ENCODE measurements at places on chromosomes 3 and 15.

GRCh38 chr3:194178669-194179068, 42.7 kb downstream of the HES1 start:
- no peak for DNase-seq

GRCh38 chr3:193439423-193439822, 60.9 kb upstream of the ATP13A5 start:
- DNase-seq, result no peak

DNA sequence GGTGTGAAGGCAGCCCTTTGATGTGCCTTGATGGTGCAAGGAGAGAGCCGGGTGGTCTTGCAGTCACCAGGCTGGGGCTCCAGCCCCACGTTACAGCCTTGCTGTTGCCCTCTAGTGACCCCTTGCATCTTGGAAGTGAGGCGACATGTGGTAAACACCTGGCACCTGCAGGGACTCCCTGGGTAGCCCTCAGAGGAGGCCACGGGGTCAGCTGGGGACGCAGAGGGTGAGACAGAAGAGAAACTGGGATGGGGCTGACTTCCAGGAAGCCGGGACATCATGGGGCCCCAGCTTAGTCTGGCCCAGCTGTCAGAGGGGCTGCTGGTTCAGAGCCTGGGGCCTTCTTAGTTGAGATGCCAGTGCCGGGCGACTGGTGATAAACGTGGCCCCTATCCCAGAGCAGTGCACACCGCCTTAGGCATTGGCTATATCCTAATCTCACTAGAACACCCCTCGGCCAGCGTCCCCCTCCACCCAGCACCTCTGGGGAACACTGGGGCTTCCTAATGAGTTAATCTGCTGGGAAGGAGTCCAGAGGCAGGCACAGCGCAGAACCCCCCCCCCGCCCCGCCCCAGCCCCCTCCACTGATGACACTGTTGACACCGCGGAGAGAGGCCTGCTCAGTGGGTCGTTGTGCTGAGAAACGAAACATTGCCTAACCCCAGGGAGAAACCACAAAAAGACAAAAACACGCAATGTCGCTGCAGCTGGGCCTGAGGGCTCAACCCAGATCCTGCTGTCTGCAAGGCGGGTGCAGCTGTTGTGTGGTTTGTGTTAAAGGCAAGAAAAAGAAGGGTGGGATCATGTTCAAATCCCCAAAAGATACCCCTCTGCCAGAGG, 60.5 kb upstream of the KLF13 start:
- DNase-seq, result no peak

GRCh38 chr3:46013316-46014094, 13.8 kb downstream of the XCR1 start:
- DNase-seq, result no peak

DNA sequence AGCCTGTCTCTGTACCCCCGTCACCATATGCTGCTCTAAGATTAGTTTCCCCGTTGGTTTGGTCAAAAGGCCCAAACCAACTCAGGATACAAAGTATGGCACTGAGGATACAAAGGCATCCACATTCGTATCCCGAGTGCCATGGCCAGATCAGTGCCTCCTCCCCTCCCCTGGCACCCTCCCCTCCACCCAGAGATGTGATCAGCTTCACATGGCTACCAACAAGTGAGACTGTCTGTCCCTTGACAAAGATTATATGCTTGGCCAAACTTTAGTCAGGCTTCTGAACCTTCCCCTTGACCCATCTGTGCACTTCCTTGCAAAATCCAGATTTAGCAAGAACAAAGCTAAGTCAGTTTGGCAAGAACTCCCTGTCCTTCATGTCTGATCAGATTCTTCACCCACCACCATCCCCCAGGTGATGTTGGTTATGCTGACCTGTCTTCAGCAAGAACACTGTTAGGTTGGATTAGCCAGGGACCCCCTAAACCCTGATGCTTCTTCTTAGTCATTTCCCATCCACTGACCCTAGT, 61.7 kb downstream of the KLF15 start:
- no peak for DNase-seq

DNA sequence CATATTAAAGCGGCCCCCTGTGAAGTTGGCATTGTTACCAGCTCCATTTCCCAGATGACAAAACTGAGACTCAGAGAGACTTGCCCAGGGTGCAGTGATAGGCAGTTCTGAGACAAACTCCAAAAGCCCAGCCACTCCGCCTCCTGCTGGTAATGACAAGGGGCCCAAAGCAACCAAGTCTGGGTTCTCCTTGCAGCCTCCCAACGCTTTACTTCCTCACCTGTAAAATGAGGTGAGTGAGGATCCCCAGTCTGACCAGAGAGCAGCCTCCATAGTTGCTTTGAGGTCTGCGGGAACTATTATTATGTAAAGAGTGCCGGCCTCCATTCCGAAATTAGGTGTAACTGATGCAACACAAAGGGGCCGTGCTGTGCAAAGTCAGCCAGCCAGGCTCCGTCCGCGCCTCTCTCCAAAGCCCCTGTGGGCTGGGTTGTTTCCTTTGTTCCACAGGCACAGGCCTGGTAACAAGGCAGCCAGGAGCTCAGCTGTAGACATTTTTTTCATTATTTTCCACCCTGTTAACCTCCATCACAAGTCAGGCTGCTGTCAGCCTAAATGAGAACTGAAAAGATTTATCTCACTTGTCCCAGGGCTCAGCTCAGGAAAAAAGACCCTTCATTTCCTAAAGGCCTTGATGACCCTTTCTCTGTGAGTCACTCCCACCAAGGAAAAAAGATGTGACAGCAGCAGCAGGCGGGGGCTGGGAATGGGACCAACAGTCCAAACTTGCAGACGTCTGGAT, 139.1 kb upstream of the RAD18 start:
- DNase-seq, result no peak

Measured in EL (cell line).